Midbrain (tissue), 1 donor: ENCODE measurements at places on chromosomes 2 and 18.

DNA sequence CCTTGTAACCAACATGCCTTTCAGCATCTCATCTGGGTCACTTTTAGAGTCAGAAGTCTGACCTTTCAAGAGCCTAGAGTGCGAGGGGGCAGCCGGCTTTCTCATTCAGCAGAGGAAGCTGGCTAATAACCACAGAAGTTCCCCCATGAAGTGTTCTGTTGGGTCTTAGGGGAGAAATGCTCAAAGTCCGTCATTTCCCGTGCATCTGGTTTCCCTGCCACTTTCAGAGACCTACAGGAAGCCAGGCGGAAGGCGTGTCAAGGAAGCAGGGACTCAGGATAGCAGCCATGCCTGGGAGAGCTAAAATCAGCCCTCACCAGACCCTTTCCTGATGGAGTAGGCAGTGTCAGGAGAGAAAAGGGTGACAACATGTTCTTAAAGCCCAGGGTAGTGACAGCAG is 301.8 kb upstream of the ID2 start:
- no peak for DNase-seq

- no peak for DNase-seq
Observed at GRCh38 chr18:44474067-44474411, 206.6 kb upstream of the SETBP1 start.

DNA sequence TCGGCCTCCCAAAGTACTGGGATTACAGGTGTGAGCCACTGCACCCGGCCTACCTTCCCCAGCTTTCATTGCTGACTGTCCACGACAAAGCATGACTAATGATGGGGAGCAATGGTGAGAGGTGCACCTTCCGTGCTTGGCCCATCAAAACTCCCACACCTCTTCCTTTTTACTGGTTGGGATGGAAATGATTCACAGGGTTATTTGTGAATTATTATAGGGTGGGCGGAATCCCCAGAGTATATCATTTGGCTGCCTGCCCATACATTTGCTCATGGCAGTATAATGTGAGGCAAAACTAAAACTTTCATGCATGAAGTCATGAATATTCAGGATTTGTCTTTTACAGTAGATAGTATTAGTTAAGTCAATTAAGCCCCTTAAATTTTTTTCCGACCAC is 334.2 kb upstream of the NETO1 start:
- no peak for DNase-seq

GRCh38 chr2:224400174-224400810 is 1.6 kb downstream of the FAM124B start:
- no peak for DNase-seq

DNA sequence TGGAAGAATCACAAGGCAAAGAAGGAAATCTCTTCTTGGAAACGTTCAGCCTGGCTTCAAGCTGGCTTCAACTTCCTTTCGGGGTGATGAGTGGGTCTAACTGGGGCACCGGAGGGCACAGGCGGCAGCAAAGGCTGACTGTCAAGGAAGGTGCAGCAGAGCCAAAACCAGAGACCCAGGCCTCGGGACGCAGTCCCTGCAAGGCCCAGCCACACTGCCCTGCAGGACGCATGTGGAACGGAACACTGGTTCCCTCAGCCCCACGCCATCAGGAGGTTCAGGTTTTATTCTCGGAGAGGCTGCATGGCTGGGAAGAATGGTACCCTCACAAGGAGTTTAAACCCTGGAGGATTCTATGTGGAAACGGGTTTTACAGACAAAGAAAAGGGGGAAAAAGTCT is 165.5 kb downstream of the HDAC4 start:
- no peak for DNase-seq

- DNase-seq, result no peak
Observed at GRCh38 chr2:216596236-216596979, 36.8 kb upstream of the IGFBP2 start.

- peak; percentile 52 for DNase-seq
Observed at GRCh38 chr2:108633409-108633808, 85.9 kb upstream of the RANBP2 start.

- DNase-seq, result no peak
Observed at GRCh38 chr2:173865971-173866873, 99.0 kb downstream of the SP3 start.

DNA sequence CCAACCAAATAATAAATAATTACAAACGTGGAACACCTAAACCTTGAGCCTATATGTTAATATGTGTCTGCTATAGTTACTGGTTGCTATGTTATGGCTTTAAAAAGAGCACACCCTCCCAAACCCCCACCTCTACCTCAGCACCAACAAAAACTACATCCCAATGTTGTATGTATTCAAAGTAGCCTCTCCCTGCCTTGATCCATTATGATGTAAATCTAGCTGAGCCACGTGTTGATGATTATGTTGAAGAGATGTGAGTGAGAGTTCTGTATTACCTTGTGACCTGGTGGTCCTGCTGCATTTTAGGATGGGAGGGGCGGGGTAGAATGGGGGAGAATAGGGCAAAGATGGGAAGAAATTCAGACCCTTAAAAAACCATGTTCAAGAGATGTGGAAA is 4.8 kb downstream of the MFSD6 start:
- no peak for DNase-seq

- no peak for DNase-seq
Observed at GRCh38 chr2:136386046-136386445, 268.1 kb upstream of the CXCR4 start.

GRCh38 chr2:189683348-189683747 is 8.9 kb downstream of the ANKAR start:
- no peak for DNase-seq

DNA sequence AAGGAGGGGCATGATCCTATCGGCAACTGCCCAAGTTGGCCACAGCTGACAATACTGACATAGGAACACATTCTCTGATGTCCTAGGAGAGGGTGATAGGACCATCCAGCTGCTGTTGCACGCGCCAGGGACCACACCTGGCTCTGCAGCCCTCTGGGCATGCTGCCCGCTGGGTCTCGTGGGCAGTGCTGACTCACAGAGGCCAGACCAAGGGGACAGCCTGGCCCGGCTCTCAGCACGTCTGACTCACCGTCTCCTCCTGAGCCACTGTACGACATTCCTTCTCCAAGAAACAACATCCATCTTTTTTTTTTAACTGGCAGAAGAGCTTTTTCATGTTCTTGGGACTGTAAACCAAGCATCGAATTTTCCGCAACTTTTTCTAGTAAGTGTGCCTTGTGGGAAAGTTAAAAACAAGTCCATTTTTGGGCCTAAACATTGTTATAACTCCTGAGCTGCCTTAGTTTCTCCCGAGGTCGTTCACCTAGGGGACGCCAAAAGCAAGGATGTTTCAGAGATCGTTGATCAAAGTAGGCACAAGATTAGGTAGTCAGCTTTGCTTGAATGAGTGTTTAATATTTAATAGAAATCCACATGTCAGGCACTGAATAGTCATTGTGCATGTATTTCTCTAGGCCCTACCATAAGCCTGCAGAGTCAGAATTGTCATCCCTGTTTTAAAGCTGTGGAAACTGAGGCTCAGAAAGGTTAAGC is 100.3 kb downstream of the TTC32 start:
- no peak for DNase-seq
